ENCODE measurements at places on chromosomes 6 and 20. TPM values are rescaled to one million over a fixed set of nuclear protein-coding genes. Genes with fewer than 3 reads are reported as not detected.

DNA sequence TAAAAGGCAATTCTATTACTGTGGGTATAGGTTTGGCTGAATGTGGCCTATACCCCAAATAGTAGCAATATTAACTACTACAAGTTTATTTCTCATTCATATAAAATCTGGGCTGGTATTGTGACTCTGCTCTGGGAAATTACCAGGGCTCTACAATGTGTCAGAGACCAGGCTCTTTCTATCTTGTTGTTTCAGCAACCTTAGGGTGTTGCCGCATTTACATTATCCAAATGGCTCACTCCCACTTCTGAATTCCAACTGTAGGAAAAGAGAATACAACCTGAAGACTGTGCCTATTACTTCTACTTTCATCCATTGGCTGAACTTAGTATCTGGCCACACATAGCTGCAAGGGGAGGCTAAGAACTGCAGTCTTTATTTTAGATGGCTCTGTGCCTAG is 106.7 kb upstream of the CENPW start:
- DNase-seq: no peak

CRISP2 gene
- total RNA-seq: not detected

SAMD3 gene
- total RNA-seq: 51.0 TPM

- no peak for DNase-seq
Observed at GRCh38 chr20:5770987-5771318, 20.8 kb downstream of the SHLD1 start.

GRCh38 chr6:54516321-54516720 is 208.1 kb downstream of the TINAG start:
- DNase-seq: no peak

GRCh38 chr20:14337400-14338171 is at the start of gene FLRT3:
Gene FLRT3, minus strand, starts transcription at chr20:14337612. Its CDS starts 10,106 bp downstream, at chr20:14327506.
- no peak for DNase-seq

DNA sequence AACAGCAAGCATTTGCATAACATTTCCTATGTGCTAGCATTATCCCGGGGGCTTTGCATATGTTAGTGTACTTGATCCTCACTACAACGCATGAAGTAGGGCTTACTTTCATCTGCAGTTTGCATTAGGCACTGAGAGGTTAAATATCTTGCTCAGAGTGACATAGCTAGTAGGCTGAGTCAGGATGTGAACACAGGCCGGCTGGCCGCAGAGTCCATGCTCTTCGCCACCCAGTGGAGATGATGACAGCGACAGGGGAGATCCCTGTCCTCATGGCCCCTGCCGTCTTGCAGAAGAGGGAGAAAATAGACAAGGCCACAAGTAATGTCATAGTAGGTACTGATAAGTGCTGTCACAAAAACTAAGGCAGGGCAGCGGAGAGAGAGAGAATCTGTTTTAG is 46.9 kb downstream of the LYRM4 start:
- DNase-seq: no peak

DNA sequence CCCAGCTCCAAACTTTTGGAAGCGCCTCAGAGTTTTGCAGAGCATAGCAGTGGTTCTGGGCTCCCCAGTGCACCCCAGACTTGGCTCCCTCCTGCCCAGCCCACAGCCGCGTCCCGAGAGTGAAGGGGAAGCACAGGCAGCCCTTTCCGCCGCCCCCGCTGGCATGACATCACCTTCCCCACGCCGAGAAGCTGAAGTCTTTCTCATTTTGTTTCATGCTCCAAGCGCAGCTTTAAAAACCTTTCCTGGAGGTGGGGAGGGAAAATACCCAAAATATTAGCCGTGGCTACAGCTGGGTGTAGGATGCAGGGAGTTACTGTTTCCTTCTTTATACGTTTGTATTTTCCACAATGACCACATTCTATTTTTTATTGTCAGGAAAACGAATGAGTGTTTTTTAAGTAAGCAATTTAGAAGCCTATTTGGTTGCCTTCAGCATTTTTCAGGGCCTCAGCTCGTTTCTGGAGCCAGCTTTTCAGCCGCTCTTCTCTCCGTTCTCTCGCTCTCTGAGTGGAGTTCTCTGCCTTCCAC is 72.9 kb downstream of the SNX5 start:
- DNase-seq: peak; percentile 53

- DNase-seq: no peak
Observed at GRCh38 chr6:41379306-41379705, 43.9 kb downstream of the NCR2 start.

MAFB gene
- total RNA-seq: 2.4 TPM

TFAP2C gene
- total RNA-seq: not detected

SLC17A1 gene
- total RNA-seq: not detected

EEF1E1 gene
- total RNA-seq: 26.0 TPM

- no peak for DNase-seq
Observed at GRCh38 chr6:84052204-84052882, 18.8 kb downstream of the MRAP2 start.

GRCh38 chr6:114062199-114062598 is 91.3 kb upstream of the HDAC2 start:
- no peak for DNase-seq

NT5E gene
- total RNA-seq: 26.8 TPM

GRCh38 chr20:5731753-5732366 is 18.3 kb upstream of the SHLD1 start:
- no peak for DNase-seq
